Stimulated activated naive CD8-positive, alpha-beta T cell treated with anti-CD3 and anti-CD28 coated beads, Interleukin-15, amount 100 ng/mL, for 72 hours (primary cell): ENCODE measurements at places on chromosomes 4 and X.

- DNase-seq, result no peak
These were observed 42.8 kb upstream of the KLF3 start for GRCh38 chr4:38621028-38621684.

DNA sequence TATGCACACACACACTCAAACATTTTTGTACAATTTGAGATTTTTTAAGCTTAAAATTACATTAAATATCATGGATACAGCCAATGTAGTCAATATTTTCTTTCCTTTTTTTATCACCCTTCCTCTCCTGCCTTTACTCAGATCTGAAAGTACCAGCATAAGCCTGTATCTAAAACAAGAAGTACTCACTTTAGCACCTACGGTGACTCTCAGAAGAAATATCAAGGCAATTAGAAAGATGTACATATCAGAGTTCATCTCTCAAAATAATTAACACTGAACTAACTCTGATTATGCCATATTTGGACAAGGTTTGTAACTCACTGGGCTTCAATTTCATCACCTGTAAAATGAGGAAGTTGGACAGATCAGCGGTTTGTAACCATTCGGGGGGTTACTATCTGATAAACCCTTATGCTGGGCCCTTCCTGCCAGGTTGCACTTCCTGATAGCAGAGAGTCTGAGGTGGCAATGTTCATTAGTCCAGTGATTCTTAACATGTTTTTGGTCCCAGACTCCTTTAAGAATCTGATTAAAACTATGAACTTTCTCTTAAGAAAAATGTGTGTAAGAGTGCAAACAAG lies 5.7 kb upstream of the GPR174 start:
- no peak for DNase-seq

DNA sequence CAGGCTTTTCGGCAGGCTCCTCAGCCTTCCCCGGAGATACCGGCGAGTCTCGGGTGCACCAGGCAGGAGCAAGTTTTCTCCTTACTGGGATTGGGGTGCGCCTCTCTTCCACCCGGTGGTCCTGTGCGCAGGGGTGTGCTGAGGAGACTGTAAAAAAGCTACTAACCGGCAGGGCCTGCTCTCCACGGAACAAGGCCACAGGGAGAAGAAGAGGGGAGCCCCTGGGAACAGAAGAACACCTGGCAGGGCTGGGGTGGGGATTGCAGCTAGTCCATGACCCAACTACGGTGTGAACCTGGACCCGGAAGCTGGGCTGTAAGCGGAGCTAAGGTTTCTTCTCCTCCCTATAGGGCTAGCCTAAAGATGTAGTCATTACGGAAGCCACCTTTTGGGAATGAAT lies 17.7 kb upstream of the ZIC3 start:
- DNase-seq, result no peak

DNA sequence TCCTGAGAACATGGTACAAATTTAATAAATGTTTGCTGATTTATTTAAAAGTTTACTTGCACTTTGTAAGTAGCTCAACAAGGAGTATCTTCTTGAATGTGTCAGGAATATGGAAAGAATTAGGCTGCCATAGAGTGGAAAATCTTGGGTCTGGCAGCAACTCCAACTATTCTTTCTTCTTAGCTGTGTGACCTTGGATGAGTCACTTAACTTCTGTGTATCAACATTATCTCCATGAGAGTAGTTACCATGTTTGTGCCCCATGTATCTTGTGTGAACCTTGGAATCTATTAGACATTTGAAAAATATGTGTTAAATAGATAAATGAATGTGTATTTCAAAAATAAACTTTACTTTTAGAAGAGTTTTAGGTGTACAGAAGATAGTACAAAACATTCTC lies 348.8 kb downstream of the GBA3 start:
- no peak for DNase-seq

DNA sequence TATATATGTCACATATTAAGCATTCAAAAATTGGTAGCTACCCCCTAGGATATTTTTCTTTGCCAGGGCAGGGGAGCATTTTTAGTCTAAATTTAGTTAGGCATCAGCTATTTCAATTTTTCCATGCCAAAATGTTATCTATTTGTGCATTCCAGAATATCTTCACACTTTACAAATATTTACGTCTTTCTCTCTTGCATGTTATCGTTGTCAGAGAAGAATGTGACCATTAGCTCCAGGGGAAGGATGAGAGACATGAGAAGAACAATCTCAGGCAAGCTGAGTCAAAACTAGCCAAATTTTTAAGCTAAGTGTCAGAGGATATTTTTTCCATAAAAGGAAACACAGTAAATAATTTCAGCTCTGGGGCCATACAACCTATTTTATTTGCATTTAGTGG lies 885.0 kb upstream of the EPHA5 start:
- no peak for DNase-seq

DNA sequence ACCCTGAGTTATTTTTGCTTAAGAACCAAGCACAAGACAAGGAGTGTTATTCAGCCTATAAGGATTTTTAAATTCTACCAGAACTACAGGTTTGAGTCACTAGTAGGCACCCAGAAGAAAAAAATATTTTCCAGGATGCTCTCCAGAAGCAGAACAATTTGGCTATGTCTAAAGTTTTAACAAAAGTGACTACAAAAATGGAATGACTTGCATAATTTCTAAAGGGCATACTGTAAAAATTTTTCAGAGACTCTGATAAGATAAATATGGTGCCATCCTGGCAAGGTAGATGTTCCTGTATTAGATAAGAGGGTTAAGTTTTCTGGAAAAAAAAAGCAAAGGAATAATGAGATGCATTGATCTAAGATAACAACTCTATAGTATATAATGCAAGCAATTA lies 68.6 kb upstream of the FAM9A start:
- DNase-seq, result no peak

DNA sequence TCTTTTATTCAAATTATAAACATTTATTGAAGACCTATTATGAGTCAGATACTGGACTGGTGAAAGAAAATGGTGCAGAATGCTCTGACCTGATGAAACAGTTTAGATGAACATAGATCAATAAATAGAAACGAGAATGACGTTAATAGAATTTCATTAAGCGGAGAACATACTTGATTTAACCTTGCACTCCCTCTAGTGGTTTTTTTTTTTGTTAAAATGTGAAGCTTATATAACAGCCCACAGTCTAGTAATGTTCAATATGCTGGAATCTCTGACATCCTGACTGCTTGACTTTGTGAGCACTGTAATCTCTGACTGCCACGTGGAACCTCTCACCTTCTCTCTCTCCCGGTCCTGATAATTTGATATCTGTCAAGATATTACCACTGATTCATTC lies 32.3 kb downstream of the HDAC8 start:
- no peak for DNase-seq

- DNase-seq, result no peak
These were observed 23.5 kb upstream of the CT55 start for GRCh38 chrX:135194684-135195083.

DNA sequence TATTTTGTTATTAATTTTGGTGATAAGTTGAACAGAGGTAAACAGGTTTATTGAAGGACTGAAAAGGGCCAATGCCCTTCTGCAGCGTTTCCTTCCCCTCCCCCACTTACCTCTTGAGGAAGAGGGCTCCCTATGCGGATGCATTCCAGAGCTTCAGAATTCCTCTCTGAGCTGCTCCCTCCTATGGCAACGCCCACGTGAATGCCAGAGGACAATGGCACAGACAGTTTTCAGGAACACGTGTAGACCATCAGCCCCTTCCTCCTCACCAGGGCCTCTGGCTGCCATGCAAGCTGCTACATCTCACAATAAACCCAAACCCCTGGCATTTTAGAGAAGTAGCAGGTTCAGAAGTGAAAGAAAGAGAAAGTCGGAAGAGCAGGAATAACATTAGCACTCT lies 127.9 kb downstream of the CHRDL1 start:
- no peak for DNase-seq

DNA sequence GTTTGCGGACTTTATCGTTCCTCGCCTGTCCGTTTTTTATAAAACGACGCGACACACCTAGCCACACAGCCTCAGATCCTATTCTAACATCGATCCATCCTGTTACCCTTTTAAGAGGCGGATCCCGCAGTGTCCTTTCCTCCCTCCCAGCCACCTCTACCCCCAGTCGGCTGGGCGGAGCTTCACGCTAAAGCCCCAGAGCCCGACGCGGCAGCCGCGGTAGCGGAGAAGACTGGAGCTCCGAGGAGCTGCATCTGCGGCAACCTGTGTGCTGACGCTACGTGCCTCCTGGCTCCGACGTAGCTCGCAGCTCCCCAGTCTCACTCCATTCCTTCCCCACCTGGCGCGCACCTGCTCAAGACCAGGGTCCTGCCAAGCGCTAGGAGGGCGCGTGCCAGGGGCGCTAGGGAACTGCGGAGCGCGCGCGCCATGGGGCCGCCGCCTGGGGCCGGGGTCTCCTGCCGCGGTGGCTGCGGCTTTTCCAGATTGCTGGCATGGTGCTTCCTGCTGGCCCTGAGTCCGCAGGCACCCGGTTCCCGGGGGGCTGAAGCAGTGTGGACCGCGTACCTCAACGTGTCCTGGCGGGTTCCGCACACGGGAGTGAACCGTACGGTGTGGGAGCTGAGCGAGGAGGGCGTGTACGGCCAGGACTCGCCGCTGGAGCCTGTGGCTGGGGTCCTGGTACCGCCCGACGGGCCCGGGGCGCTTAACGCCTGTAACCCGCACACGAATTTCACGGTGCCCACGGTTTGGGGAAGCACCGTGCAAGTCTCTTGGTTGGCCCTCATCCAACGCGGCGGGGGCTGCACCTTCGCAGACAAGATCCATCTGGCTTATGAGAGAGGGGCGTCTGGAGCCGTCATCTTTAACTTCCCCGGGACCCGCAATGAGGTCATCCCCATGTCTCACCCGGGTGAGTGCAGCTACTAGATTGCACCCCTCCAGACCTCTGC lies at the start of gene RNF128:
Gene RNF128, plus strand, starts transcription at position 217 of the 953 bp plus-strand sequence. Its CDS starts 213 bp downstream, at position 430.
- peak; percentile 7 for DNase-seq

DNA sequence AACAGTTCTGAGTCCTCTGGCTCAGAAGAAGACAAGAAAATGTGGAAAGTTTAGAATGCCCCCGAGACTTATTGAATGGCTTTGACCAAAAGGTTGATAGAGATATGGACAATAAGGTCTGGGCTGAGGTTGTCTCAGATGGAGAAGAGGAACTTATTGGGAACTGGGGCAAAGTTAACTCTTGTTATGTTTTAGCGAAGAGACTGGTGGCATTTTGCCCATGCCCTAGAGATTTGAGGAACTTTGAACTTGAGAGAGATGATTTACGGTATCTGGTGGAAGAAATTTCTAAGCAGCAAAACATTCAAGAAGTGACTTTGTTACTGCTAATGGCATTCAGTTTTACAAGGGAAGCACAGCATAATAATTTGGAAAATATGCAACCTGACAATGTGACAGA lies 1549.3 kb upstream of the ADGRL3 start:
- no peak for DNase-seq

GRCh38 chr4:124468360-124468759 lies 244.2 kb downstream of the ANKRD50 start:
- DNase-seq, result no peak

DNA sequence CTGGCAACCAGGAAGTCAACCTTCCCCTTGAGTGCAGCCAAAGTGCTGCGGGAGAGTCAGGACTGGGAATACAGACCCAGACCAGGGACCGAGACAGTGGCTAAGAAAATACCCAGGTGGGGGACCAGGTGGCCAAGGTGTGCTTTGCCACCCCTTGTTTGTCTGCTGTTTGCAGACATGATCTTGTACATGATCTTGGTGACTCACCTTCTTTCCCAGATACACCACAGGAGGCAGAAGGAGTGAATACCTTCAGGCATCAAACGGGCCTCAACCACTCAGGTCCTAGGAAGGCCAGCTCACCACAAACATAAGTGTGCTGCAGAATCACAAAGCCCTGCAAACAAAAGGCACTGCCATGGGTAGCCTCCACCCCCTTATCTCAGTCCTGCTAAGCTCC lies 62.0 kb downstream of the CNGA2 start:
- no peak for DNase-seq

- DNase-seq, result no peak
These were observed 143.1 kb downstream of the PALLD start for GRCh38 chr4:168639914-168640313.
